ENCODE measurements at places on chromosomes 4 and X.

DNA sequence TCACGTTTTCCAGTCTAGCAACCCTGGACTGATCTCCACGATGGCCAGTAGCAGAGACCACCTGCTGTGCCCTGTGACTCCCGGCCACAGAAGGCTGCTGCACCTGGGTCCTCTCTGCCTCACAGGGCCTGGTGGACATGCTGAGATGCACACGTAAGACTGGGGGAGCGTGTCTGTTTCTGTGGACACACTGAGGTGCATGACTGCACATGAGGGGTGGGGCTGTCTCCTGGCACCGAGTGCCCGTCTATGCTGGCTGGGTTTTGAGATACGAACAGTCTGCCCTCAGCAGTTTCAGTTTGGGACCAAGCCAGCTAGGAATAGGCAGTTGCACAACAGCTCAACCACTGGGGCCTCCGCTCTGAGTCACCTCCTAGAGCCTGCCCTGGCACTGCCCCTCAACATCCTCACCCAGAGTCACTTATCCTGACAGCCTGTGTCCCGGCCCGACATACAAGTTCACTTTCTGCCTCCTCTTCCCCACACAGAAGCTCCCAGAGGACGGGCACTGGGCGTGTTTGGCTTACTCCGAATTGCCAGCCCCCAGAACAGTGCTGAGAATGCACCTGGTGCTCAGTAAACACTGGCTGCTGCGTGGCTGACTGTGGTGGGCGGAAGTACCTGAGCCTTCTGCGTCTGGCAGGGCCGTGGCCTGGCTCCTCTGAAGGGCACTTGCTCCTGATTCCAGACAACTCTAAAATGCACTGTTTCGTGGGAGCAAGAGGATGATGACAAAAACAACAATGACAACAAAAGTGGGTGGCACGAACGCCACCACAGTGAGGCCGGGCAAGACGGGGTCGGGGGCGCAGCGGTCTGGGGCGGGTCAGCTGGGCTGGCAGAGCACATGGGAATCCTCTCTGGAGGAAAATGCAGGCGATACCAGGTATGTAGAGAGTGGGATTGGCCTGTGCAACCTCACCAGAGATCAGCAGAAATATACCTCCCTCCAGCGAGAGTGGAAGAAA is 30.9 kb downstream of the RNF212 start:
- DNase-seq: no peak

- DNase-seq: no peak
Measured at GRCh38 chrX:150084496-150085229, 146.4 kb upstream of the EOLA2 start.

DNA sequence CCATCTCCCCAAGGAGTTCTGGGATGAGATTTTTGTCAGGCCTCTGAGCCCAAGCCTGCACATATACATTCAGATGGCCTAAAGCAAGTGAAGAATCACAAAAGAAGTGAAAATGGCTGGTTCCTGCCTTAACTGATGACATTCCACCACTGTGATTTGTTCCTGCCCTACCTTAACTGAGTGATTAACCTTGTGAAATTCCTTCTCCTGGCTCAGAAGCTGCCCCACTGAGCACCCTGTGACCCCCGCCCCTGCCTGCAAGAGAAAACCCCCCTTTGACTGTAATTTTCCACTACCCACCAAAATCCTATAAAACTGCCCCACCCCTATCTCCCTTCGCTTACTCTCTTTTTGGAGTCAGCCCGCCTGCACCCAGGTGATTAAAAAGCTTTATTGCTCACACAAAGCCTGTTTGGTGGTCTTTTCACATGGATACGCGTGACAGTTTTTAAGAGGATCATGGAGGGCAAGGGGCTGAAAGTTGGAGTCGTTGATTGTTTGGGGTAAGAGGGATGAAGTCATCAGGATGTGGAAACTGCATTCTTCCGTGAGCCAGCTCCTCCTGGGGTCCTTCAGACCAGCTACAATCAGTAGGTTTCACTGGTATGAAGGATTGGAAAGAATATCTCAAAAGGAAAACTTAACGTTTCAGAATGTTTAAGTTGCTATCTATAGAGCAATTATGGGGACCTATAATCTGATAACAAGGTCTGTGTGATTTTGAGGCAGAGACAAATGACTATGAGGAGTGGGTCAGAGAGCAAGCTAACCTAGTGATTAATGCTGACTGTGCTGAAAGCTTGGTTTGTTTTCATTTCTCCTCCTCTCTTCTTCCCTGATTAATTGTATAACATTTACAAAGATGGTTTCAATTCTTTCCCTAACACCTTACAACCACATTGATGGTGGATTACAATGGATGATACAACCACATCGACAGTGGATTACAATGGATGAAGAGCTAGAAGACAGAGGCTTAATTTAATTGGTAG is 28.6 kb upstream of the MAGEA11 start:
- no peak for DNase-seq

GRCh38 chr4:151165205-151166000 is 66.0 kb downstream of the RPS3A start:
- no peak for DNase-seq

DNA sequence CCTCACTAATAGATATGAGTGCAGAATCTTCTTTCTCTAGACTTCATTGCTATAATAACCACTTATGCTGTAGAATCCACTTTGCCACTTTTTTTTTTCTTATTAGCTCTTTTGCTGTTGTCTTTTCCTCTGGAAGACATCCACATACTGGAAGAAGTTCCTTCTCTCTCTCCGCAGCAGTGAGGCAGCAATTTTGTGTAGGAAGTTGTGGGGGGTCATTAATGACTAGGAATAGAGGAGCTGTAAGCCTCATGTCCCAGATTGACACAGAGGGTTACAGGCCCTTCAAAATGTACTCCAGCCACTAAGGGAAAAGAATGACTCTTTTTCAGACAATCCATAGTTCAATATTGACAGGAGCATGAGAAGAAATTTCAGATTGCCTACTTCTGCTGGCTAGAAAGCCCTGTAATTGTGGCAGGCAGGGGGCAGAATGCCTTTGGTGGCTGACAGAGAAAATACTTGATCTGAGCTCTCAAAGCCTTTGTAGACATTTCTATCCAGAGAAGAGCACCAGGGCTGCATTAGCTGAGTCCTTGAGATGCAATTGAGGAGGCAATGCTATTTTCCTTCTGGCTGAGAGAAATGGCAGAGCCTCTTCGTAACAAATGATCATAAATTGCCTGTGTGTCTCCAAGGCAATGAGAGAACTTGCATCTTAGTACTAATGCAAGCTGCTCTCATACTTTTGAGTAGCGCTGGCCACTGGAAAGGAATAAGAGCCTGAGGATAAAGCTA is 856.2 kb downstream of the STIM2 start:
- DNase-seq: no peak
